Smooth muscle cell of trachea (primary cell): ENCODE measurements at places on chromosomes 13 and 19. TPM values are rescaled to one million over a fixed set of nuclear protein-coding genes. Genes with fewer than 3 reads are reported as not detected.

Gene METTL21C
- total RNA-seq: not detected in 2 replicates

Gene EDNRB
- total RNA-seq: 48.1 and 48.5 TPM in 2 replicates

Gene SYT5
- 0.15 and 0.17 TPM in 2 replicates for total RNA-seq

Gene ZIC2
- under 0.01 TPM in 1 of 2 replicates, not detected in the other for total RNA-seq

Gene GRIK5
- total RNA-seq: 0.58 and 0.66 TPM in 2 replicates

Gene GGACT
- total RNA-seq: 4.0 and 6.5 TPM in 2 replicates

Gene EXOC3L2
- total RNA-seq: 0.17 TPM in 1 of 2 replicates, not detected in the other

Gene ETV2
- total RNA-seq: 0.17 and 0.44 TPM in 2 replicates

Gene SLC17A7
- 0.15 and 0.33 TPM in 2 replicates for total RNA-seq

Gene BCAM
- total RNA-seq: 9.3 and 31.3 TPM in 2 replicates

Gene B9D2
- total RNA-seq: 2.8 and 4.2 TPM in 2 replicates

Gene MEF2B
- 0.17 TPM in 1 of 2 replicates, not detected in the other for total RNA-seq

Gene ZNF816
- 11.1 and 12.9 TPM in 2 replicates for total RNA-seq

Gene LENG8
- 47.0 and 83.2 TPM in 2 replicates for total RNA-seq

Gene INSL3
- not detected in 2 replicates for total RNA-seq

Gene TEX101
- not detected in 2 replicates for total RNA-seq

Gene SELENOV
- 0.33 TPM in 1 of 2 replicates, not detected in the other for total RNA-seq

Gene STRN4
- total RNA-seq: 44.2 and 97.3 TPM in 2 replicates
